ENCODE measurements at places on chromosomes 5 and 9.

DNA sequence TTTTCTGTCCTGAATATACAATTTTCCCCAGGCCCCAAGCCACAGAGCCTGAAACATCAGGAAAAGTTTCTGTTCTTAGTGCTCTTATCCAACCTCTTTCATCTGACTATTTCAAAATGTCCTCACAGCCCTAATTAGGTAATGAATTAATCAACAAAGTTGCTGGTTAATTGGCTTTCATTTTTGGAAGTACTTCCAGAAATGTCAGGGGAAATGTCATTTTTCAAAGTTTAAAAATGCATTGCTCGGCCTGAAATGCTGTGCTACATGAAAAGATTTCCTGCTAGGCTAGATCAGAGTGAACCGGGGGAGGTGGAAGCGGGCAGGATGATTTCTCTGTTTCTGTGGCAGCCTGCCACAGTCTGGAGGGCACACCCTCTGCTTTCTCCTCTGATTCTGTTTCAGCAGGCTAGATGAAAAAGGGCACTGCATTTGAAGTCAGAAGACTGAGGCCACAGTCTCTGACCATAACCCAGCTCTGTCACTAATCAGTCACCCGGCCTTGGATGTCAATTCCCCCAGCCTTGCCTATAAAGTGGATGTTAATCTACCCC is 55.9 kb upstream of the BARX1 start:
- DNase-seq = no peak

GRCh38 chr9:26413611-26414010 is 479.0 kb downstream of the CAAP1 start:
- no peak for DNase-seq

DNA sequence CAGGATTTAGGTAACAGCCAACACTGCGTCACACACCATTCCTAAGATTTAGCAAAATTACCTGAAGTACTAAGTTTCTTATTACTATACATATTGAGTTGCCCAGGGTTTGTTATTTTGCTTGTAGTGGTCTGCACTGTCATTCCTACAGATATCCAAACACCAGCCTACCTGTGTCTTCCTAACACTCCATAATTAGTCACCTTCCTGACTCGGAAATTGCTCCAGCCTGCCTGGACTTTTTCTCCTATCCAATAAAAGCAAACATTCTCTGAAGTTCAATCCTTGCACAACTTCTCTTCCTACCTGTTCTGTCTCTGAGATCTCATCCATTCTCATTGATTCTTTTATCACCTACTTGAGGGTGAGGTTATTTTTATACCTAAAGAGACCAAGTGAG is 243.9 kb downstream of the NR2F1-AS1 start:
- DNase-seq = no peak

GRCh38 chr5:117486879-117487391 is 912.3 kb upstream of the SEMA6A start:
- peak; percentile 9 for DNase-seq

GRCh38 chr5:130065617-130066016 is 161.4 kb downstream of the CHSY3 start:
- no peak for DNase-seq

DNA sequence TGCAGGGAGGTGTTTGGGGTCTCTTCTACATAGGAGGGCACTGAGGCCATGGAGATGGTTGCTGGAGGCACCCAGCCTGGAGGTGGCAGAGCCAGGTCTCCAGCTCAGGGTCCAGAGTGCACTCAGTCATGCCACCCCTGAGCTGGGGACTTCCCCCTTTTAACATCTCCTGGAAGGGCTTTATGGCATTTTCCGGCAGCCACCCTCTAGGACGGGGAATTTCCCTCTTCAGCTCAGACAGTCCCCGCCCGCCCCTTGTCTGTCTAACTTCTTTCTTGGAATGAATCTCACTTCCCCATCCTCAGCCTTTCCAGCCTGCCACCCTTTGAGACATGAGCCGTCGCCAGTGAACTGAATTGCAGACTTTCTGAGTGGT is 49.9 kb downstream of the COL15A1 start:
- DNase-seq = peak; percentile 23

DNA sequence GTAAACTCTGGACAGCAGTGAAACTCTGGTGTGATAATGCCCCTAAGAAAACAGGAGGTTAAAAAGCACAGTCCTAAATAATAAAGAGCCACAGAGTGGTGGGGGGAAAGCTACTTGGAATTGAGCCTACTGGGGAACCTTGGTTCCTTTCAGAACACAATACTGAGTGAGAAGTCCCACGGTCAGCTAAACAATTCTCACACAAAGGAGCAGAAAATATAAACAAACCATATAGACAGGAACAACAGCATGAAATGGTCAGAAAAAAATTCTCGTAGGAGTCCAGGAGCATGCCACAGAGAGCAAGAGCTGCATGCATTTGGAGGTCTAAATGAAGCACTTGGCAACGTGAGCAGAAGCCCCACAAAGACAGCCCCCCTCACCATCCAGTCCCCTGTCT is 56.0 kb downstream of the TEK start:
- DNase-seq = no peak

- no peak for DNase-seq
These were observed 40.1 kb downstream of the PCDHGC5 start for GRCh38 chr5:141529002-141529401.

DNA sequence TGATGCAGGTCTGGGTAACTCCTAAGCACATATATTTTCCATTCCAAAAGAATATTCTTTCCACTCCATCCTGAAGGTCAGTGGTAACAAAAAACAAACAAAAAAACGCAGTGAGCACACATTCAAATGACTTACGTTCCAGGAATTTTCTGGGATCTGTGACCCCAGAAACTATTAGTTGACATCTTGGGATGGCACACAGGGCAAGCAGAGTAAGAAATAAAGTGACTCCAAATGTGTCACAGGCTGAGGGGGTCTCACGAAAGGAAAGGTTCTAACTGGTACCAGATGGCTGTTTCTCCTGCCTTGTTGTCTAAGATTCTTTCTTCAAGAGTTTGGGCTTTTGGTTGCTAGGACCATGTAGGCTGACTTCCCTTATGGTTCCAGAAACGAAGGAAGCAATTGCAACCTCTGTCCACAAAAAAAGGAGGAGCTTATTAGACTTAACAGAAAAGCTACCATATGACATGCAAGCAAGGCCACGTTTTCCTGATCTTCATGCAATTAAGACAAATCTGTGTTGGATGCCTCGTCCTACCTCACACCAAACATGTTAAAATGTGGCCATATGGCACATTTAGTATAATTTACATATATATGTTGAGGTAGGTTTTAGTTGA is 32.7 kb downstream of the PTGS1 start:
- no peak for DNase-seq

DNA sequence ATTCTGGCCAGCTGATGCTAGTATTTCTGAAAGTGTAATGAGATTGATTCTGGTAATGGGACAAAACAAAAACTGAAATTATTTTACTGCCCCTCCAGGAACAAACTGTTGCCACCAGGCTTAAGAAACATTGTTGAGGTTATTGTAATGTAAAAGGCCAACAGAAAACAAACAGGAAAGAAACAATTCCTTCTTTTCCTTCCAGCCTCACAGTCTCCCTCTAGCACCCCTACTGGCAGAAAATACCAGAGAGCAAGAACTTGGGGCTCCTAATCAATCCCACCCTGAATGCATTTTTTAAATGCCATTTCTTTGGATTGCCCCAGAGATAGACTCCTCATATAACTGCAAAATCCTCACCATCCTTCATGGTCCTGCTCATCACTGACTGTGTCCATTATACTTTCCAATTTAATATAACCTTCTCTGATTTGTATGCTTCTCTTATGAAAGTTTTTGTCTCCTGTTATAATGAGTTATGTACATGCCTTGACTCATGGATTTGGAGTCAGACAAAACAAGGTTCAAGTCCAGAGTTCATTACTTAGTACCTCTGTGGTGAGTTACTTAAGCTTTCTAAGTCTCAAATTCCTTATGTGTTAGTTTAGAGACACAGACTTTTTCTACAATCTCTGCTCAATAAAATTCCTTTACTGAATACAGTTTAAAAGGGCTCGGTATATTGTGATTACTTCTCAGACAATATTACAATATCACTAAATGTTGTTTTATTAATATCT is 157.9 kb upstream of the FBN2 start:
- DNase-seq = peak; percentile 19

GRCh38 chr5:74122175-74122574 is 496.2 kb downstream of the ARHGEF28 start:
- no peak for DNase-seq

- no peak for DNase-seq
These were observed 13.3 kb downstream of the SHC3 start for GRCh38 chr9:89165341-89165740.

GRCh38 chr9:89008744-89009545 is 17.7 kb downstream of the S1PR3 start:
- DNase-seq = no peak

GRCh38 chr9:87725900-87726709 is at the start of gene CTSL:
TSS of gene CTSL (plus strand) at chr9:87726119. CDS start at chr9:87727604, 1,485 bp downstream.
- DNase-seq = peak; percentile 70

- no peak for DNase-seq
These were observed 70.2 kb downstream of the FNBP1 start for GRCh38 chr9:129972816-129973215.

DNA sequence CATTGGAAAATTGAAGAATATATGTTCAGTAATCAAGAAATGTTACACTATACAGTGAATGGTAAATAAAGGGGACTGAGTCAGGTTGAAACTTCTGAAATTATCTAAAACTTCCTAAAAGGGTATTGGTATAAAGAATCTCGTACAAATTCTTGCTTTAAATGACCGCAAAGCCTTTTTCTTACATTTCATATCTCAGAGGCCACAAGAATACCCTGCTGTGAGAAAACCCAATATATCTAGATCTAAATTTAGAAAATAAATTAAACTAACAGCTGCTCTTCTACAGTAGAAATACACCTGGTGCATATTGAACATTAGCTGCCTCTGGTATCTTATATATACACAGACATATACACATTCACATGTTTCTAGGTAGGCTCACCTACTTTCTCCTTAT is 221.7 kb downstream of the PCSK5 start:
- DNase-seq = no peak

DNA sequence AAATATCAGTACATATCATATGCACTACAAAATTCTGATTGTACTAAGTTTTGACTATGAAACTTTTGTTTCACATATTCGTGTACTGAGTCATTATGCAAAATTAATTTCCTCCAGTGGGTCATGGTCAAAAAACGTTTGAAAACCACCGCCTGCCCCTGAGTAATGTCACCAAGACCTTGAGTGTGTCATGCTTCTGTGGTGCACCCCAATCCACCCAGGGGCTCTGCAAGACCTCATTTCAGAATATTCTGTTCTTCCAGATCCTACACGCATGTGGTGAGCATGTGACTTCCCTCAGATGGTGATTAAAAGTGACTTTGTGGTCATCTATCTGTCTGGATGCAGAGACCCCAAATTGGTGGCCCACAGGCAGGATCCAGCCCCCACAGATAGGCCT is 31.0 kb downstream of the ABLIM3 start:
- peak; percentile 59 for DNase-seq

DNA sequence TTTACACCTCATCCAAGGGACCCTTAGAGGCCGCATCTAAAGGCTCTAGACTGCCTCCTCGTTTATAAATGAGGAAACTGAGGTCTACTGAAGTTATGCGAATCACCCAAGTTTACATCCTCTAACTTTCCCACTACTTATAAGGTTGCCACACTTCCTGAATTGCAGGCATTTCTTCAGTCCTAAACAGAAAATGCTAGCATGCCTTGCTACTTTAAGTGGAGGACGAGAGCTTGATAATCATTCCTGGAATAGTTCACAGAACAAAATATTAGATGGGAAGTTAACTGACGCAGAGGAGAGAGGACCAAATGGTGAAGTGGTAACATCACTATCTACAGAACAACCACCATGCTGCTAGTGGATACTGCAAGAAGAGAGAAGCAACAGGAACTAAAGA is 85.8 kb downstream of the GNAQ start:
- no peak for DNase-seq

Data from Calu3 (cell line).